SHP77 (cell line): ENCODE measurements at places on chromosomes 2 and 18.

GRCh38 chr2:101617796-101618195 lies 79.7 kb upstream of the MAP4K4 start:
- no peak for DNase-seq

DNA sequence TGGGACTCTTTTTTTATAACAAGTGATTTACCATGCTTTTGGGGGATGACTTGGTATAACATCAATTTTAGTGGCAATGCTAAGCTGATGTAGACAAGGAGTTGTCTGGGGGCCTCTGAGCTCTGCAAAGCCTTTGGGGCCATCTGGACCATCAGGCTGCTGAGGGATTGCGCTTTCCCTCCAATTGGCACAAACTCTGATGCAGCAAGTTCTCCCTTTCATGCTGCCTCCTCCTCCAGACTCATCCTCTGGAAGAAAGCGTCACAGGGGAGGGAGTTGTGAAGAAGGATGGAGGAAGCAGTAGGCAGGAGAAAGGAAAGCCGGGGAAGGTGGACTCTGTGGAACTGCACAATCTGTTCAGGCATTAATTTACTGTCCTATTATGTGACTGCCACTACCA lies 10.2 kb upstream of the FAP start:
- no peak for DNase-seq

GRCh38 chr2:37414470-37414949 lies 70.1 kb downstream of the QPCT start:
- peak; percentile 43 for DNase-seq

- no peak for DNase-seq
Observed at GRCh38 chr2:236112466-236112865, 55.7 kb downstream of the GBX2 start.

DNA sequence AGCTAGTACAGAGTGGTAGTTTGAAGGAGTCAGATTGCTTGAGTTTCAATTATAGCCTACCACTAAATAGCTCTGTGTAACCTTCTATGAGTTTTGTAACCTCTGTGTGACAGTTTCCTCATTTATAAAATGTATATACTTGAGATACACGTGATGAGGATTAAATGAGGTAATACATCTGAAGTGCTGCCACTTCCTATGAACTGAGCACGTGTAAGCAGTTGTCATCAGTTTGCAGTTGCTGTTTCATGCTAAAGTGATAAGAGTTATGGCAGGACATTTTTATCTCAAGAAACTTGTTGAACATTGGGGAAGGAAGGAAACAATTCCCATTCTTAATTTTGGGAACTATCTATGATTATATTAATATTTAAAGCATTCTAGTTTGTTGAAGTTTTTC lies 38.5 kb downstream of the CARF start:
- DNase-seq, result no peak

DNA sequence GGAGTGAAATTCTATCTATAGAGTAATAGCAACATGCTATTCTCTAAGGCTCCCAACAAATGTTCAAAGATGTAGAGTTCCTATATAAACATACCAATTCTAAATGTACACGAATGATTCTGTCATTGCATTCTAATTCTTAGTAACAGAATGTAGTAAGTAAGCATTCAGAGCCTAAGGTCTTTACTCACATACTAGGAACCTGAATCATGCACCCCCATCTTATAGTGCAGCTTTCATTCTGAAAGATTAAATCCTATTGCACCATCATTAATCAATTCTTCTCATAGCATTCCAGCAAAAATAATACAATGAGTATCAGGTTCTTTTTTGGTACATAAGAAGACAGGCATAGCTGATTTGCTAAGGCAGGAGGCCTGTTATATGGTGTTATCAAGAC lies 230.0 kb downstream of the NCKAP5 start:
- no peak for DNase-seq

GRCh38 chr2:29495068-29495467 lies 379.9 kb downstream of the CLIP4 start:
- no peak for DNase-seq

- no peak for DNase-seq
Observed at GRCh38 chr2:109376115-109376514, 237.7 kb downstream of the SEPTIN10 start.

GRCh38 chr18:54169431-54170403 lies 54.8 kb downstream of the MBD2 start:
- no peak for DNase-seq

DNA sequence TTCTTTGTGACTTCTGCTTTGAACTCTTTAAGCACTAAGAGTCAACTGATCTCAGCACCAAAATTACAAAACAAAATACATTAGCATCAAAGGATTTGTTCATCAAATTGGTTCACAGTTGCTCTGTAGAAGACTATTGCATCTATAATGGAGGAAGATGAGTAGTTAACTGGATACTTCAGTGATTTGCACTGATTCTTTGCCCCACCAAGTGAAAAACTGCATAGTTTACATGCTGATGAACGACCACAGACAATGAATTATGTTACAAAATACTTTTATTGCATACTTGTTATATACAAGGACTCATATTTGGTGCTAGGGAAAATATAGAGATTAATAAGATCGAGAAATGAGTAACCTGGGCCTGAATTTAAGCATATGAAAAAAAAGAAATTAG lies 107.2 kb downstream of the SCG2 start:
- DNase-seq, result no peak

DNA sequence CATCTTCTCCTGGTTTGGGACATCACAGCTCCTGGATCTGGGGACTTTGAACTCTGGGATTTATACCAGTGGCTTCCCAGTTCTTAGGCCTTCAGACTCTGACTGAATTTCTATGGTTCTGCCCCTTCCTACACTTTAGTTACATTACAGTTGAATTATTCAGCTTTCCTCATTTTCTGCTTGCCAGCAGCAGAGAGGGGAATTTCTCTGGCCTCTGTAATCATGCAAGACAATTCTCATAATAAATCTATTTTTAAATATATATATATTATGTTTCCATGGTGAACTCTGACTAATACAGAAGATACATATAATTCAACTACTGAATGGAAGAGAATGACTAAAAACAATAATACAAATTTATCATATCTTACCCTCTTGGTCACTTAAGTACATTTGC lies 1478.6 kb upstream of the ACVR2A start:
- no peak for DNase-seq

- DNase-seq, result no peak
Observed at GRCh38 chr2:74708883-74709282, 54.8 kb downstream of the SEMA4F start.

GRCh38 chr18:45111502-45111848 lies 430.8 kb downstream of the SETBP1 start:
- no peak for DNase-seq

DNA sequence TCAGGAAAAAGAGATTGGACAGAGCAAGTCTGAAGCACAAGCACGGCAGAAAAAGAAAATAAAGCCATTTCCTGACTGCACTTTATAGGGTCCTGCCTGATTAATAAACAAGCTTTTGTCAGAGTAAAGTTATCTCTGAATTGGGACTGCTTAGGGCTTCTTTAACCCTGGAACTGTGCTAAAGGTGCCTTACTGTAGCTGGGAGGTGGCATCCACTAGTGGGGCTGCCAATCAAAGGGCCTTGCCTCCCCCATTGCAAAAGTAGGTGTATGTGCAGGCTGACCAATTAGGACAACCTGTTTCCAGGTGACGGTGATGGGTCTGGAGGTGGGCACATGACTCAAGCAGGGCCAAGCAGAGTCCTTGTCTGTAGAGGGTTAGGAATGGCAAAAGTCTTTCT lies 57.4 kb upstream of the RAPH1 start:
- DNase-seq, result no peak

DNA sequence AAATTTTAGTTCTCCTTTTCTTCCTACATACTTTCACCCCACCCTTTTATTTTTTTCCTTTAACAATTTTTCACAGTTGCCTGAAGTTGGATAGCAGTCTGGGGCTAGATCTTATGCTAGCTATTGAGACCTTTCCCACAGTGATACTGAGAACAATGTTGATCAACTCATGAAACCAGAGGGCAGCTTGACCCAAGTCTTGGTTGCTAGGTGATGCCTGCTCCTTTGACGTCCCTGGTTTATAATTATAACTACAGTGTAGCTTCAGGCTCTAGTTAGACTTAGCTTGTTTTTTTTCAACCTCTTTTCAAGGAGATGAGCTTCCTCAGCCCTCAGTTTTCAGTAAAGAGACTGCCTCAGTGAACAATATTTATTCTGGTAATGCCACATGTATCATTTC lies 648.5 kb downstream of the IRS1 start:
- DNase-seq, result no peak

GRCh38 chr2:241803387-241804325 lies 5.3 kb upstream of the NEU4 start:
- no peak for DNase-seq

- DNase-seq, result no peak
Observed at GRCh38 chr2:107303964-107304363, 418.0 kb upstream of the ST6GAL2 start.

DNA sequence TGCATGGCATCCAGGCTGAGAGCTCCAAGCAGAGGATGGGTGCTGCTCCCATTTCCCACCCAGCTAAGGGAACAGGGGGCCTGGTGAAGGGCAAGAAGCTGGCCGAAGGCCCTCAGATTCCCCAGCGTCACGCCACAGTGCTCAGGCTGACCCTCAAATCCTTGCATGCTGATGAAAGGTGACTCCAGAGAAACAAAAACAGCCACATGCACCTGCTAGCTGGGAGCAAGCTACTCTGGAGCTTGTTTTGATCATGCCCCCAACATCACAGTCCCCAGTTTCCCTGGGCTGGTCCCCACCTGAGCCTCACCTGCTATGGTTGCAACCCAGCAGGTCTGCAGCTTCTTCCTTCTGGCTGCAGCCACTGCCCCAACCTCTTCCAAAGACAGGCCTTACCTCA lies 13.3 kb downstream of the RAB11FIP5 start:
- DNase-seq, result no peak

DNA sequence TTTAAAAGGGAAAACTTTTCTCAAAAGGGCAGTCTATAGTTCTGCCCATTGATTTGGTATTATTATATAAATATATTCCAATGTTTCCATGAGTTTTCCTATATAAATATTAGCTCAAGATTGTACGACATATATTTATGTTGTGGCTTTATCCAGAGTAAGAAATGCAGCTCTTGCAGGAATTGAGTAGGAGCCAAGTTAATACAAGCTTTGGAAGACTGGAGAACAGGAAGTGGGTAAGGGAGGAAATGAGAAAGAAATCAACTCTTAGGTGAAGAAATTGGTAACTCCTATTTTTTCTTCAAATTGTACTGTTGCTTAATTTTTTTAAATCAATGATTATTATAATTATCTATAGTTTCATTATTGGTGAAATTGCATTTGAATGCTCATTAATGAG lies 105.4 kb upstream of the FAM117B start:
- no peak for DNase-seq

DNA sequence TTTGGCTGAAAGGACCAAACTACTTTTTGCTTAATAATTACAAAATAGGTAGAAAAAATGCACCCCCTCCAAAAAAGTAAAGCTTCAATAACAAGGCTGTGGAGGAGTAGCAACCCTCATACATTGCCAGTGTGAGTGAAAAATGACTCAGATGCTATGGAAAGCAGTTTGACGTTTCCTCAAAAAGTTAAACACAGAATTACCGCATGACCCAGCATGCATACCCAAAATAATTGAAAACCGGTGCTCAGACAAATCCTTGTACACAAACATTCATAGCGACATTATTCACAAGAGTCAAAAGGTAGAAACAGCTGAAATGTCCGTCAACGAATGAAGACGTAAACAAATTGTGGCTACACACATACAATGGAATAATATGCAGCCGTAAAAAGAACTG lies 38.8 kb upstream of the DAPL1 start:
- DNase-seq, result no peak

- DNase-seq, result no peak
Observed at GRCh38 chr2:138267161-138267901, 234.2 kb upstream of the SPOPL start.

DNA sequence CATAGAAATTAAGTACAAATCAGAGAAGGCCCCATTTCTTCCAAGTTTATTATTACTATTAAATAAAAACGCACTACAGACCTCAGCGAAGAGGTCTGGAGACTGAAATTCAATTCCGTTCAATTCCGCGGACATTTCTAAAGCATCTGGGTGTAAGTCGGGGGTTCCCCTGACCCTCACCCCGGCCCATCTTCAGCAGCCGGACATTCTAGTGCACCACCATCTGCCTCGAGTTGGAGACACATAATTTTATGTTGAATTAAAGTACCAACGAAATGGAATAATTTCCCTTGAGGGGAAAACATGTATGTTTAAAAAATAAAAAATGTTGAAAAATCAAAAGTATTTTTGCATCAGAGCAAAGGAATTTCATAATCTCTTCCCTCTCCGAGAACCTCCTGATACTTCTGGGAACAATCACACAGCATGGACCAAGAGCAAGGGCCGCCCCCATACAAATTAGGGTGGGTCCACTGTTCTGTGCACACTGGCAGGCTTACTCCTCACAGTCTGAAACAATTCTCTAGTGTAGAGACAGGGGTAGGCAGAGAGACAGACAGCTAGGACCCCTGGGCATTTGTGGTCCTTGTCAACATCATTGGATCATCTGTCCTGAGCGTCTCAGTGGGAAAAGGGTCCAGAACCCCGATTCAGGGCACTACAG lies 29.3 kb downstream of the MBP start:
- DNase-seq, result no peak

DNA sequence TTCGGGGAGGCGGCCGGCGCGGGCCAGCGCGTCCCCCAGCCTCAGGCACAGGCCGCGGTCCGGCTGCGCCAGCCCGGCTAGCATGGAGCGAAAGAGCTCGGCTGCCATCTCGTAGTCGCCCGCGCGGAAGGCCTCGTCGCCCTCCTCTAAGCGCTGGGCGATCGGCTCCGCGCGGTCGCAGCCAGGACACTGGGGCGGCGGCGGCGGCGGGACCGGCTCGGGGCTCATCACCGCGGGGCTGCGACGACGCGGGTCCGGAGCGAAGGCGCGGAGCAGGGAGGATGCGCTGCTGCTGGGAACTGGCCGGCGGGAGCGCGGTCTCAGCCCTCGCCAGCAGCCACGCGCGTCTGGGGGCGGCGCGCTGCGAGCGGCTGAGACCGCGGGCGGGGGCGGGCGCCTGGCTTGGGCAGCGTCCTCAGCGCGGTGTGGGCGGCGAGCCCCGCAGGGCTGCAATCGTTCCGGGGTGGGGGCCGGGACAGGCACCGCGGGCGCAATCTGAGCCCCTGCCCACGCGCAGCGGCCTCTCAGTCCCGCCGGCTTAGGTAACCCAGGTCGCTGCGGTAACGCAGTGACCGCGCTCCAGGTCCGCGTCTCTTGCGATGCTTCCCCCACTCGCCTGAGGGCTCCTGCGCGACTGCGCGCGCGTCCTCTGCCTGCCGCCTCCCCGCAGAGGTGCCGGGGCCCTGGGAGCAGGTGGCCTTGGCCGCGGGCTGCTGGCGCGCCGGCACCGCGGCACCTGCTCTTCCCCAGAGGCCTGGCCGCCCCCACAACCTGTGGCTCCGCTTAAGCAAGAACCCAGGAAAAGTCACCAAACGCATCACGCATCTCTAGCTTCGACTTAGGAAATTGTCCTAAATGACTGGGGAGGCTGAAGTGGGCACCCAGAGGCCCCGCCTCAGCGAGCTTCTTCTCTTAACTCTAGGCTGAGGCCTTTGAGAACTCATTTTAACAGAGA lies at the start of gene LONRF2:
LONRF2 (minus strand) TSS at position 636 of the 955 bp plus-strand sequence; CDS start at position 228, 408 bp downstream.
- DNase-seq, result peak; percentile 52

DNA sequence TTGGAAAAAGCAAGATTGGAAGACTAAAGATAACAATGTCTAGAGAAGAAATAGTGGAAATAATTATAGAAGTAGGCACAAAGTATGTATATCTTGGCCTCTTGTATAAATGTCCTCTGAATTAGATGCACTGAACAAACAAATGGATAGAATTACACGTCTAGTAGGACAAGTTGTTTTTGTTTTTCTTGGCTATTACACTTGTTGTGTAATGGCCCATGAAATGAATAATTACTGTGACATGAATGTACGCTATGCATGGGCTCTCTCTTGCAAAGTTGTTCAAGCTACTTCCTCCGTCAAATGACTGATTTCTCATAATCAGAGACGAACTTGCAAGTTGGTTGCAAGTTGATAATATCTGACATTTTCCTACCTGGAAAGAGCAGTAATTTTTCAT lies 126.2 kb downstream of the PDE1A start:
- DNase-seq, result no peak
